ENCODE measurements at places on chromosomes 5 and 9.

DNA sequence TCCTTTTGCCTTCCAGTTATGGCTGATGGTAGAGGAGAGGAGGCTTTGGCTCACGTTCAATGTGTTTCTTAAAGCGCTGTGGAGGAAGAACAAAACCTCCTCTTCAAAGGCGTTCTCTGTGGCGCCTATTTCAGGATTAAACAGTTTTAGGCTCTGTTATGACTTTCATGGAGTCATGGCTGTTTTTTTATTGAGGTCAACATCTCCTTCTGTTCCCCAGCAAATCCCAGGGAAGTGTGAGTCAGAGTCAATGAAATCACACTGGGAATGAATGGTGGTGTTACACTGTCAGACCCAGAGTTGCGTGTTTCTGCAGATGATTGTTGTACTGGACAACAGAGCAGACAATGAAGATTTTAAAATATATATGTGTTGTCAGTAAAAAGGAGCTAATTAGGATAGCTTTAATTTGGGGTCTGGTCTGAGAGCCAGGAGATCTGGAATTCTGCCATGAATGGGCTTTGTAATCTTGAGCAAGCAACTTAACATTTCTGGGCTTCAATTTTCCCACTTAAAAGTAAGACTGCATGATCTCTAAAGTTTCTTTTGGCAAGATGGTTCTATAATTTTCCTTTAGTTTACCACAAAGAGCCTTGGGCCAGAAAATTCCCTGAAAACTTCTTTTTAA lies 240.7 kb downstream of the CSNK1G3 start:
- DNase-seq, result peak; percentile 70

- DNase-seq, result no peak
These were observed 170.3 kb downstream of the MARCHF11 start for GRCh38 chr5:16009256-16009655.

DNA sequence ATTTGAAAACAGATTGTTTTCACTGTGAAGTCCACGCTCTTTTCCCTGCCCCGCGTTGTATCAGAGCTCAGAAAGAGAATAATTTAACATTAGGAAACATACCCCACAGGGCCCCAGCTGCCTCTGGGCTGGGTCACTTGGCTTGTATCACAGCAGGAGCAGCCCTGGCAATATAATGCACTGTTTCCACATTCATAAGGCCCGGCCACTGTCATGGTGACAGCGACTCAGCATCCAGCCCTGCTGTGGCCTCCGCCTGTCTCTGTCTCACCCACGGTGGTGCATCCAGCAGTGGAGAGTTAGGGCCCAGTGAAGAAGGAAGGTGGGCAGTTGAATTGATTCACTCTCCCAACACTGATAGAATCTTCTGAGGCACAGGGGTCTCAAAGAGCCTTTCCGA lies 188.9 kb downstream of the NSG2 start:
- no peak for DNase-seq

- DNase-seq, result no peak
These were observed 15.7 kb upstream of the MSMP start for GRCh38 chr9:35769763-35770162.

GRCh38 chr5:172085738-172086137 lies 79.3 kb upstream of the FBXW11 start:
- DNase-seq, result no peak

- DNase-seq, result peak; percentile 33
These were observed 181.6 kb upstream of the MAP1B start for GRCh38 chr5:71925608-71926091.

Measured in choroid plexus epithelial cell (primary cell).